ENCODE measurements at places on chromosomes 5 and 9. TPM values are rescaled to one million over a fixed set of nuclear protein-coding genes. Genes with fewer than 3 reads are reported as not detected.

- DNase-seq, result no peak
- no peak overlapping the region for H3K27ac ChIP-seq
- H3K27me3 ChIP-seq, result no peaks in the 10 kb centered on the region
- H3K36me3 ChIP-seq, result no peaks in the 10 kb centered on the region
- H3K4me3 ChIP-seq, result no peak overlapping the region
These were observed 291.4 kb downstream of the ARHGEF28 start for GRCh38 chr5:73917433-73917832.

GRCh38 chr5:31962871-31963307, 211.2 kb downstream of the GOLPH3 start:
- H3K4me1 ChIP-seq, result 0 out of 2 replicates have a peak, but pooled peaks cover 9% of the 10 kb centered on the region
- no peak overlapping the region for H3K27ac ChIP-seq
- peaks cover 32% of the 10 kb centered on the region for H3K27me3 ChIP-seq
- peak; percentile 31 for DNase-seq

- no peaks in the 10 kb centered on the region for H3K36me3 ChIP-seq
- no peak overlapping the region for H3K27ac ChIP-seq
- no peak overlapping the region for H3K4me3 ChIP-seq
- no peaks in the 10 kb centered on the region for H3K27me3 ChIP-seq
- DNase-seq, result no peak
These were observed 396.6 kb upstream of the WWC1 start for GRCh38 chr5:167894631-167895472.

- peak overlapping the region; percentile 38 for H3K4me3 ChIP-seq
- H3K36me3 ChIP-seq, result no peaks in the 10 kb centered on the region
- H3K27me3 ChIP-seq, result no peaks in the 10 kb centered on the region
- peak; percentile 98 for DNase-seq
- H3K27ac ChIP-seq, result peak overlapping the region; percentile 94
These were observed 41.5 kb downstream of the SH3PXD2B start for GRCh38 chr5:172412724-172413286.

The MLANA gene
- not detected for total RNA-seq

DNA sequence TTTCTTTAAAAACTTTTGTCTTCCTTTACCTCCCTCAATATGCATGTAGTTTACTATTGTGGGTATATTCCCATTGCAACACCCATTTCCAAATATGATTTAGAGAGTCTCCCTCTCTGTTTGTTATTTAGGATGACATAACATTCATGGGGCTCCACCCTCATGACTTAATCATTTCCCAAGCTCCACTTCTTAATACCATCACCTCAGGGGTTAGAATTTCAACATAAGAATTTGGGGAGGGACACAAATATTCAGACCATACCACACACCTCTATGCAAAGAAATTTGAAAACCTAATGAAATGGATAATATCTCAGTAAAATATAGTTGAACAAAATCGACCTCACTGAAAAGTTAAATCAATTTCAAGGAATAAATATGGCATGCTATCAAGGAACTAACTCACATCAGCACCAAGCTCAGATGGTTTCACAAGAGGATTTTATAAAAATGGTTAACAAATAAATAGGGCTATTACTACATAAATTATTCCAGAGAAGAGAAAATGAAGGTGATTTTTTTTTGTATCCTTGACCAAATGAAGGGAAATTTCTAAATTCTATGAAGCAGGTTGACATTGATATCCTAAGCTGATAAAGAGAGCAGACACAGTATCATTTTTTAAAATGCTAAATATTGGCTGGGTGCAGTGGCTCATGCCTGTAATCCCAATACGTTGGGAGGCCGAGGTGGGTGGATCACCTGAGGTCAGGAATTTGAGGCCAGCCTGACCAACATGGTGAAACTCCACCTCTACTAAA, 20.2 kb upstream of the UBTD2 start:
- peak; percentile 61 for DNase-seq
- H3K27ac ChIP-seq, result no peak overlapping the region
- H3K27me3 ChIP-seq, result no peaks in the 10 kb centered on the region
- H3K4me1 ChIP-seq, result 0 out of 2 replicates have a peak, but pooled peaks cover 6% of the 10 kb centered on the region
- H3K36me3 ChIP-seq, result no peaks in the 10 kb centered on the region
- no peak overlapping the region for H3K4me3 ChIP-seq

GRCh38 chr5:60677850-60678664, 21.9 kb downstream of the DEPDC1B start:
- H3K4me1 ChIP-seq, result no peaks in the 10 kb centered on the region
- H3K36me3 ChIP-seq, result no peaks in the 10 kb centered on the region
- peak; percentile 58 for DNase-seq

- DNase-seq, result no peak
- no peaks in the 10 kb centered on the region for H3K27me3 ChIP-seq
- no peaks in the 10 kb centered on the region for H3K36me3 ChIP-seq
- H3K4me3 ChIP-seq, result no peak overlapping the region
These were observed 28.0 kb downstream of the NKD2 start for GRCh38 chr5:1036504-1037122.

DNA sequence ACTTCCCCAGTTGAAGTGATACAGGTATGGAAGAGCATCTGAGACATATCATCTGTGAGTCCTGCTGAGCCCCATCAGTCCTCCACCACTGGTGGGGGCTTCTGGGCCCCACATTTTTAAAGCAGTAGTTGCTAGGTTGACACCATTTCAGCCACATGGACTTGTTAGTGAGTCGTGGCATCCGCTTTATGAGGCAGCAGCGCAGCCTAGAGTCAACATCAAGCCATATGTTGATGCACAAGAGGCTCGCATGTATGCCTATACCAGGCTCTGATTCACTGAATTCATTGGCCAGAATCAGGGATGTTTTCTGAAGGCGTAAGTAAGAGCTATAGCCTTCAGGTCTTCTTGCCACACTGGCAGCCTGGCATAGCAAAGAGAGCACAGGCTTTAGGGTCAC, 26.8 kb downstream of the ZNF346 start:
- H3K27me3 ChIP-seq, result no peaks in the 10 kb centered on the region
- H3K4me1 ChIP-seq, result no peaks in the 10 kb centered on the region
- no peak overlapping the region for H3K4me3 ChIP-seq
- H3K36me3 ChIP-seq, result peaks cover 22% of the 10 kb centered on the region
- DNase-seq, result no peak

The PCDHA9 gene
- total RNA-seq, result not detected

The CANX gene
- total RNA-seq, result 488 TPM

- H3K27ac ChIP-seq, result peak overlapping the region; percentile 14
- peak; percentile 47 for DNase-seq
- H3K36me3 ChIP-seq, result no peaks in the 10 kb centered on the region
- H3K4me3 ChIP-seq, result no peak overlapping the region
- no peaks in the 10 kb centered on the region for H3K27me3 ChIP-seq
These were observed 60.6 kb downstream of the IPO11 start for GRCh38 chr5:62473209-62473608.

- no peaks in the 10 kb centered on the region for H3K36me3 ChIP-seq
- no peak overlapping the region for H3K4me3 ChIP-seq
These were observed 46.7 kb downstream of the SHB start for GRCh38 chr9:38022203-38022895.

Data from GM23248 (cell line).